ENCODE measurements at places on chromosomes 12 and 14. TPM values are rescaled to one million over a fixed set of nuclear protein-coding genes. Genes with fewer than 3 reads are reported as not detected.

Gene LRP1-AS
- polyA plus RNA-seq: not detected

Gene C3AR1
- 5.4 TPM for polyA plus RNA-seq

Gene PMEL
- 0.97 TPM for polyA plus RNA-seq

Gene HOXC11
- 0.08 TPM for polyA plus RNA-seq

Gene LRRC43
- polyA plus RNA-seq: 0.26 TPM

Gene MBIP
- polyA plus RNA-seq: 34.5 TPM

Gene WIF1
- polyA plus RNA-seq: not detected

Gene KSR2
- not detected for polyA plus RNA-seq

Gene TBC1D30
- 2.9 TPM for polyA plus RNA-seq

Gene ALDH2
- polyA plus RNA-seq: 26.1 TPM

Gene PTGER2
- polyA plus RNA-seq: 0.77 TPM

Gene LPAR5
- polyA plus RNA-seq: 1.6 TPM

Gene PAPLN
- polyA plus RNA-seq: not detected

GRCh38 chr14:21822109-21822508 is 148.5 kb upstream of the OR4E1 start:
- no peak for DNase-seq

GRCh38 chr14:71244341-71244740 is 337.1 kb downstream of the PCNX1 start:
- DNase-seq: peak; percentile 35

DNA sequence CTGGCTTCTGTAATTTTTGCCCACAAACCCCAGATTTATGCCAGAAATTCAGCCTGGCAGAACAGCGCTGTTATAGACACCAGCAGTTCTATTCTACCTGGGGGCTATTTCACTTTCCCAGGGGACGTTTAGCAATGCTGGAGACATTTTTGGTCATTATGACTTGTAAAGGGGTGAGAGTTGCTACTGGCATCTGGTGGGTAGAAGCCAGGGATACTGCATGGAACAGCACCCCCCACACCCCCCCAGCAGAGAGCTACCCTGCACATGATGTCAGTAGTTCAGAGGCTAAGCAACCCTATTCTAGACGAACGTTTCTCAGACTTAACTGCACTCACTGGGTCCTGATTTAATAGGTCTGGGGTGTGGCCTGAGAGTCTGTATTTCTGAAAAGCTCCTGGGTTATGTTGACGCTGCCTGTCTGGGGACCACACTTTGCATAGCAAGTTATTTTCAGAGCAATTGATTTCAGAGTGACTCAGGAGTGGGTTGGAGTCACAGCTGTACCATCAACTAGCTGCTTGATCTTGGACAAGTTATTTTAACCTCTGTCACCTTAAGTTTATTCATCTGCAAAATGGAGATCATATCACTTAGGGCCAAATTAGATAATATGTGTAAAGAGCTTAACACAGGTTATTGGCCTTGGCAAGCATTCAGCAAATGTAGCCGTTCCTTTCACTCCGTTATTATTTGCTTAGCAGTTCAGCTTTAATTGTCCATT is 48.5 kb downstream of the CHST11 start:
- no peak for DNase-seq

DNA sequence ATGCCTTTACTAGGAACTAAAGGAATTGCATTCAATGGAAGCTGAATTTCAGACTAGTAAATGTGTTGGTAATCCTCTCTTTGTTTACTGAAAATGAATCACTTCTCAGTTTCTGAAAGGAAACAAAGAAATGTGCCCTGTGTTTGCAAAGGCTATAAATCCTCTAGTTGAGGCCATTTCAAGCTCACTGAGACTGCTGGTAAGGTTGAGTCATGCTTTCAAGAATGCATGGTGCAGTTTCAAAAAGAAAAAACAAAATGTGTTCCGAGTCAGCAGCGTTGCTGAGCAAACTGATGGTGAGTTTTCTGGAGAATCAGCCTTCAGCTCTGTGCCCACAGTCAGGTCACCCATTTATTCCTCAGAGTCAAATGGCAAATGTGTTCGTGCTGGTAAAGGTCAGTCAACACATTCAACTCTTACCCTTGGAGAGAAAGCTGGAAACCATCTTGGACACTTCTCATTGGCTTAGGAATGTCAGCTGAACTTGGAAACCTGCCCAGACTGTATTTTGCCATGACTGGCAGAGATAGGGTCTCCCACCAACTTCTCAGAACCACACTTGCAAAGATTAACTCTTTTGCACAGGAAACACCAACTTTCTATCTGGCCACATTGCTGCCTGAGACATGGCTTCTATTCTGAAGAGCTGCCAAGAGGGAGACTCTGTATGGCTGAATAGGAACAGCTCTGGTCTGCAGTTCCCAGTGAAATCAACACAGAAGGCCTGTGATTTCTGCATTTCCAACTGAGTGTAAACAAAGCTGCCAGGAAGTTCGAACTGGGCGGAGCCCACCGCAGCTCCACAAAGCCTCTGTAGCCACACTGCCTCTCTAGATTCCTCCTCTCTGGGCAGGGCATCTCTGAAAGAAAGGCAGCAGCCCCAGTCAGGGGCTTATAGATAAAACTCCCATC is 484.4 kb downstream of the ATP23 start:
- DNase-seq: no peak

GRCh38 chr12:104604995-104605675 is 148.4 kb downstream of the CHST11 start:
- DNase-seq: no peak

GRCh38 chr12:26643532-26644315 is 189.3 kb downstream of the ITPR2 start:
- no peak for DNase-seq

- DNase-seq: no peak
Observed at GRCh38 chr14:34700622-34701130, 13.7 kb downstream of the CFL2 start.

DNA sequence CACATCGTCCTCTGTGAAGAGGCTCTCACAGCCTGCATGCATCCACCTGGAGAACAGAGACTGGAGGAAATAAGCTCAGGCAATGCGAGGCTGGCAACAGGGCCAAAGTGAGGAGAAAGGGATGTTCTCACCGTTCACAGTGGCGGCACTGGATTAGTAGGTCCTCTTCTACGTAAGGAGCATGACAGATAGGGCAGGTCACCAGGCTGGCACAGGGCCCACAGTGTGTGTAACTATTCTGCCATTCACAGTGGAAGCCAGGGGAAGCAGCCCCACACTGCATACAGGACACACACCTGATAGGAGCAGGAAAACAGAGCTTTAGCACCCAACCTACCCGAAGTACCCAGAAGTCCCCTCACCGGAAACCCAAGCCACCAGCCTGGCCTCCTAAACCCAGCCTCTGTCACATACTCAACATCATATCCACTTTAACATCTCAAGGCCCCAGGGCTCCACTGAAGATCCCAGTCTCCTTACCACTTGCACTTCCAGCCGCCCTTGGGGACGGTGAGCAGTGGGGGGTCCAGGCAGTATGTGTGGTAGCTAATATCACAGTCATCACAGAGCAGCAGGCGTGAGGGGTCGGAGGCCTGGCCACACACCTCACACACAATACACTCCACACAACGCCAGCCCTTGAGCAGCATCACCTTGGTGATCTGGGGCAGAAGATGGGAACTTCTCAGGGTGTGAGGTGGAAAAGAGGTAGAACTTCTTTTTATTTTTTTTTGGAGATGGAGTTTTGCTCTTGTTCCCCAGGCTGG is 14.3 kb downstream of the KMT2D start:
- DNase-seq: no peak

- DNase-seq: no peak
Observed at GRCh38 chr12:69701826-69702225, 2.7 kb upstream of the BEST3 start.

DNA sequence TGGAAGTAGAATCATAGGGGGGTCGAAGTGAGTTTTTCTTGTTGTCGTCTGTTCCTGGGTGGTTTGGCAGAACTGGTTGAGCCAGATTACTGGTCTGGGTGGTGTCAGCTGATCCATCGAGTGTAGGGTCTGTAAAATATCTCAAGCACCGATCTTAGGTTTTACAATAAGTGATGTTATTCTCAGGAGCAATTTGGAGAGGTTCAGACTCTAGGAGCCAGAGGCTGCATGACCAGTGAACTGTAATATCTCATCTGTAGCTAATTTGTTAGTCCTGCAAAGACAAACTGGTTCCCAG is 9.7 kb upstream of the SERPINA1 start:
- no peak for DNase-seq

- DNase-seq: no peak
Observed at GRCh38 chr12:49646871-49647654, 23.7 kb downstream of the PRPF40B start.

DNA sequence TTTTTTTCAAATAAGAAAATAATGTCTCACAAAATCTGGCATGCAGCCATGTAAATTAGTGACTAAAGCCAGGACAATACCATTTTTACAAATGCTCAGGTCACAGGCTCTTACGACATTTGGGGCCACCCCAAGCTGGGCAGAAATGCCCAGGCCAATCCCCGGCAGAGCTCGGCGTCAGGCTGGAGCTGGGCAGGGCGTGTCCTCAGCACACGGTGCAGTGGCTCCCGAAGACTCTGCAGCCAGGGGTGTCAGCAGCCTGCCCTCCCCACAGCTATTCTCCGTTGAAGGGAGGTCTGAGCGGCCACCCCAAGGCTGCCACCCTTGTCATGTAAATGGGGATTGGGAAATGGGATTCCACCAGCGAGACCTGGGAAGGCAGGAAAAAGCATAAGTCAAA is 158.6 kb downstream of the DICER1 start:
- no peak for DNase-seq

DNA sequence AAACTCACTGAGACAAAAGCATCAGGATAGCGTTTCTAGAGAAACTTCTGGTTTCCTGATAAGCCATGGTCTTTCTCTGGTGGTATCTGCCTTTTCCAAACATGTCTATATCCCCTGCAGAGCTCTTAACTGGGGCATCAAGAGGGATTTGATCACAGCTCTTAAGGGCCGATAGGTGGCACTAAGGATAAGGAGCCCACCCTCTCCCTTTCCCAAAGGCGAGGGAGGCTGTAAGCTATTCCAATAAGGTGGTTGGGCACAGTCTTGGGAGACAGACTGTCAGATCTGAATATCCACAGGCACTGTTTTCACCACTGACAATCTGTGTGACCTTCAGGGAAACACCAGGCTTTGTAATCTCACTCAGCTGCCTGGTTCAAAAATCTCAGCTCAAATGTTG is 206.0 kb downstream of the ADGRD1 start:
- DNase-seq: no peak

All from muscle of arm (tissue), 14 donors.